ENCODE measurements at places on chromosomes 7 and 10.

DNA sequence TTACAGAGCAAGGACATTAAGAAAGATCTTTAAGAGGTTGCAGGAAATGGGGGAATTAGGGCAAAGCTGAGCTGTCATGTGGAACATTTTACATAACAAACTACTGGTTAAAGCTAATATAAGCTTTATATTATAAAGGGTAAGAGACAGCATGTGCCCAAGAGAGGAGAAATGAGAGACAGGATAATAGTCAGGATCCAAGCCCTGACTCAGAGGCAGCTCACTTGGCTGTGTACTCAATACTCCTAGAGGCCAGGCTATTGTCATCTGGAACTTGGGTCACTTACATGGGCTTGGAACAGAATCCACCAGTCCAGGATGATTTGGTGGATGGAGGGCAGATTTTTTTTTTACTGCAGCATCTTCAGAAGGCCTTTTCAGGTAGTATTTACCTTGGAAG is 418.6 kb upstream of the ZMIZ1 start:
- no peak for DNase-seq

DNA sequence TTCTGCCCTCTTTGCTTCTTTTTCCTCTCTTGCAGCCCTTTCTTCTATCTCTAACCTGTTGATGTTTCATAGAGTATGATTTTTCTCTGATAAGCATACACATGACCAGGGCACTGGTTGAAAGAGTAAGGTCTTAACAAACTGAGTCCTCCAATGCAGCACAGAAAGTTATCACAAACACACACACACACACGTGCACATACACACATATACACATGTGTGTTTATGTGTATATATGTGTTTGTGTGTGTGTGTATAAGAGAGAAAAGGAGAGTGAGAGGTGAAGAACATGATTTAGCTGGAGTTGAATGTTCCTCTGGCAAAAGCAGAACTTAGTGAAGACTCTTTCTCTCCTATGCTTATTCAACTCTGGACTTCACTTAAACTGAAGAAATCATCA is 130.0 kb downstream of the KLF6 start:
- DNase-seq: no peak

DNA sequence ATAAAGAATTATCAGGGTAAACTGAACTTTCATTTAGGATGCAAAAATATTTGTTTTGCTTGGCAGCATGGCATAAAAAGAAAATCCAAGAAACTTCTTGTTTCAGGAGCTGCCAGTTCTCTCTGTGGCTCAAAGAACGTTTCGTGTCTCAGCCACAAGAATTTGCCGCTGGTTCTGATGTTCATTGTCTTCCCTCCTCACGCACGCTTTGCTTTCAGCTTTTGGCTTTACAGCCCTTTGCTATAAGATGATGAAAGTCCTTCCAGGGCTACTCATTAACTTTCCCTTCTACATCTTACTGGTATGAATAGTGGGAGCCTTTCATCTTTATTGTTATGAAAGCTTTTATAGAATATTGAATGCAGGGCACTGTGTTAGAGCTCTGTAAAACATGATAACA is 124.7 kb downstream of the BICC1 start:
- no peak for DNase-seq

DNA sequence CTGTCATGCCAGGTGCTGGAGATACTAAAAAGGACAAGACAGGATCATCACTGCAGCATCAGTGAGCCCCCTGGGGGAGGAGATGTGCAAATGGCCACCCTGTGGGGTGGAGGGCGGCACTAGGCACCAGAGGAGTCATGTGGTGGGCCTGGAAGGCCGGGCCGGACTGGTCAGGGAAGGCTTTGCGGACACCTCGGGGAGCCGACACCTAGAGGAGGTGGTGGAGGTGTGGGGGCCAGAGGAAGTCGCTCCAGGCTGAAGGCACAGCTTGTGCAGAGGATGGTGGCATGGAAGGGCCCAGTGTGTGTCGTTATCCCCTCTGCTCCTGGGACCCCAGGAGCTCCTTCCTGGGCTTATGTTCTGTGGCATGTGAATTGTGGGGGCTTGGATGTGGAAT is 437.7 kb downstream of the RPS24 start:
- DNase-seq: no peak

DNA sequence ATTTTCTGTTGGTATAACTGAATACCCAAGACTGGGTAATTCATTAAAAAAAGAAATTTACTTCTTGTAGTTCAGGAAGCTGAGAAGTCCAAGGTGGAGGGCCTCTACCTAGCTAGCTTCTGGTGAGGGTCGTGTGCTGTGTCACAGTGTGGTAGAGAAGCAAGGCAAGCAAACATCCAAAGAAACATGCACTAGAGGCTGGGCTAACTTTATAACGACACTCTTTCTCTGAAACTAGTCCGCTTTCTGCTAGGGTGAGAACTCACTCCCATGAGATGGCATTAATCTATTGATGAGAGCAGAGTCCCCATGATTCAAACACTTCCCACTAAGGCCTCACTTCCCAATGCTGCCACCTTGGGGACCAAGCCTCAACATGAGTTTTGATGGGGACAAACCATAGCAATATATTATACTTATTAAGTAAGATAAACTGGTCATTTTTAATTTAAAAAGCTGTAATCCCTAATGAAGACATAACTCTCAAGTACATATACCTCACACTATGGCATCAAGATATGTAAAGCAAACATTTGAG is 50.8 kb downstream of the PHYHIPL start:
- DNase-seq: no peak

- DNase-seq: peak; percentile 94
Measured at GRCh38 chr7:151232091-151232916, at the start of gene CHPF2. TSS of gene CHPF2 (plus strand) at chr7:151232483. CDS start at chr7:151234012, 1,529 bp downstream.

DNA sequence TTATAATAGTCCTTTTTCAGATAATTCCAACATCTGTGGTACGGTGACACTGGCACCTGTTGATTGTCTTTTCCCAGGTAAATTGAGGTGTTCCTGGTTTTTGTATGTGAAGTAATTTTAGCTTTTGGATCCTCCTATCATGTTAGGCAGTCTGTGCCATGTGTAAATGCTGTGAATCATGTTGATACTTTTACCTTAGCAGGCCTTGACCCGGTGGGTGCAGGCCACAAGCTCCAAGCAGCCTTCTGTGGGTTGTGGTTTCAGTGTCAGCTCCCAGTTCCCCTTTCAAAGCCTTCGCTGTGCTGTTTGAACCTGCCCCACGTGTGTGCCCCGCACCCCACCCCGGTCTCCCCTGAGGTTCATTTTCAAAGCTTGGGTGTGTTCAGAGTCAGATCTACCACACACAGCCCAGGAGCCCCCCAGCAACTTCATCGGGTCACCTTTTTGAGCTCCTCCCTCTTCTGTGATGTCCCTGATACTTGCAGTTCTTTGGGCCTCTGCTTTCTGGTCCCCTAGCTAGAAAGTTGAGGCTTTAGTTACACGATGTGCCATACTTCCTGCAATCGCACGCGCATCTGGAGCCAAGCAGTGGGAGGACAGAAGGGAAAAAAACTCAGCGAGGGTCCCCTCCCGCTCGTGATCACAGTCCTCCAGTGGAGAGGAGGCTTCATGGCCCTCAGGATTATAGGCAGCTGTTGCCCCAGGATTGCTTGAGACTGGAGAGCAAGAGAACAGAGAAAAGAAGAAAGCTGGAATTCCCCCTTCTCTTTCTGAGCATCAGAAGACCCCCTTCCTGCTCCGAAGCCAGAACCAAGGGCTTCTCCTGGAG is 8.7 kb upstream of the BHLHA15 start:
- DNase-seq: no peak

GRCh38 chr10:24869354-24870015 is 82.9 kb downstream of the PRTFDC1 start:
- no peak for DNase-seq

GRCh38 chr7:445020-445419 is 74.6 kb downstream of the PDGFA start:
- DNase-seq: no peak

DNA sequence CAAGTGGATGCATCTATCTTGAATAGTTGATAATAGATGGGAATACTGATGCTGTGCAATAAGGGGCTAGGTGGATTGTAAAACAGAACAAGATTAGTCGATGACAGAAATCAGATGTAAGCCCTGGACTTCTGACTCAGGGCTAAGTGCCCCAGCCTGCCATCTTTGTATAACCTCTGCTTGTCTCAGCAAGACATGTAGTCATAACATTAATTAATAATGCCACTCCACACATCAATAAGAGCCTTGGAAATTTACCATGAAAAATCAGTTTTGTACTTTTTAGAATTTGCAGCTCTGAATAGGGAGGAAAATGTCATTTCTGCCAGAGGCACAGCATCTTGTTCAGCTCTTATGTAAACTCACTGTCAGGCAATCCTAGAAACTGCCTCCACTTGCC is 529.1 kb downstream of the PHTF2 start:
- no peak for DNase-seq

GRCh38 chr10:87635498-87636312 is 24.0 kb upstream of the PAPSS2 start:
- peak; percentile 91 for DNase-seq

- DNase-seq: no peak
Measured at GRCh38 chr10:84078771-84079170, 60.5 kb upstream of the GHITM start.

DNA sequence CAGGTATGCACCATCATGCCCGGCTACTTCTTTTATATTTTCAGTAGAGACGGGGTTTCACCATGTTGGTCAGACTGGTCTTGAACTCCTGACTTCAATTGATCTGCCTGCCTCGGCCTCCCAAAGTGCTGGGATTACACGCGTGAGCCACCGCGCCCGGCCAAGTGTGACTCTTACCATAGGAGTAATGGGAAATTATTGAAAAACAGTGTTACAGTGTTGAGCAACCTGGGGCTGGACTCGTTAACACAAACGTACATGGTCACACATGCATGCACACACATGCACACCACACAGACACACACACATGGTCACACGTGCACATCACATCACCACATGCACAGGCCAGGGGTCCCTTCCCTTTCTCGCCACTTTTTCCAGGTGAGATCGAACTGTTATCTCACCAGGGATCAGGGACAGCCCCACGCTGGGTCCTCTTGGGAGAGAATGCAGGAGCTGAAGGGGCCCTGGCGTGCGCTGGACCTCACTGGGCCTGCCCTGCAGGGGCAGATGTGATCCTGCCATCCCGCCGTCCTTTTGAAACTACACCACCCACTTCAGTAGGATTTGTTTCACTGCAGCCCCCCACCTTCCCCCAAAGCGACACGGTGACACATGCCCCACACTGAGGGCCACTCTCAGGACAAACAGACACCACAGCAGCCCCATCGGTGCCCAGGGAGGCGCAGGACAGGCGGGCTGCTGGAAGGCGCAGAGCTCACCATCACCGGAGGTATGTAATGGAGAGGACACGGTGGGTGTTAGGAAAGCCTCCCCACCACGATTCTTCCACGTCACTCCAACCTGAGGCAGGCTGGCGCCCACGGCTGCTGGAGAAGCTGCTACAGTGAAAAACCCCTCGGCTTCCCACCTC is 10.2 kb downstream of the RADIL start:
- no peak for DNase-seq

All from RKO (cell line).